NCI-H1105 treated with DMSO at 0.1 percent for 48 hours (cell line): ENCODE measurements at places on chromosomes 12 and 14.
A peak's percentile ranks its signal among the peaks of the same experiment; 100 is the strongest.

GRCh38 chr14:35331605-35332516 lies 39.7 kb downstream of the PSMA6 start:
- no peak for DNase-seq

DNA sequence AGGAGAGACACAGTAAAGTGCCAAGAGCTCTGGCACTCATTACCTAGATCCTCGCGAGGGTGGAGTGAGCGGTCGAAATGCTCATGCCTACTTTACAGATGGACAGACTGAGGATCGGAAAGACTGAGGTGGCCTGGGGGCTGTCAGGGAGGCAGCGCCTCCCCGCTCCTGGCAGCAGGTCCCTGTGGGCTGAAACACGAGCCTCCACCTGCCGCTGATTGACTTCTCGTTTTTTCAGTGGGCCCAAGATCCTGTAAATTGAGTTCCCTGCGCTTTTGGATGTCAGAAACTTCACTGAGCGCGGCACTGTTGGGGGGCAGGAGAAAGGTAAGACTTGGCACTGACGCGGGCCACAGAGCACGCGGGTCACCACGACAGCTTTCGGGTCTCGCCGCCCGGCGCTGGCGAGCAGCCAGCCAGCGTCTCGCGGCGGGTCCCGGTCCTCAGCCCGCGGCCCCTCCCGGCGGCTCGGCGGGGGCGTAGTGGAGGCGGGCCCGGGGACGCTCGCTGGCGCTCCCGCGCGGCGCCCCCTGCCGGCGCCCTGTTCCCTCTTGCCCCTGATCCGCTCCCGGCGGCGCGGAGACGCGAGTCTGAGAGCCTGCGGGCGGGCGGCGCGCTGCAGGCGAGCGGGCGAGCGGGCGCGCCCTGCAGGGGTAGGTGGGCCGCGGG lies 552 bp upstream of the SCN8A start:
- peak; percentile 66 for DNase-seq

DNA sequence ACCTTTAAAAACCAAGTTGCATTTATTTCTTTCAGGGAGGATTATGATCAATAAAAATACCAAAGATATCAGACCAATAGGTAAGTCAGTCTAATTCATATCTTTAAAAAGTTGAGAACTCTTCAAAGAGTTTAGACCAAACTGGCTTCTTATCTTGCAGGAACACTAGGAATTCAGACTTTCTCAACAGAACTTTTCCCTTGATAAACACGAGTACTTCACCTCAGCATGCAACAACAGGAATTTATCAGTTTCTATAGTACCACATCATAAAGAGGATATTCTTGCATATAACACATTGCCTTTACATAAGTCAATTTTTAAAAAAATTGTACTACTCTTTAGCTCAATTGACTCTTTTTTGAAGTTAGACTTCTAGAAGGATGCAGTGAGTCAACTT lies 68.2 kb downstream of the DNAI7 start:
- DNase-seq, result no peak

GRCh38 chr12:139585-139984 lies 73.0 kb downstream of the IQSEC3 start:
- DNase-seq, result no peak

DNA sequence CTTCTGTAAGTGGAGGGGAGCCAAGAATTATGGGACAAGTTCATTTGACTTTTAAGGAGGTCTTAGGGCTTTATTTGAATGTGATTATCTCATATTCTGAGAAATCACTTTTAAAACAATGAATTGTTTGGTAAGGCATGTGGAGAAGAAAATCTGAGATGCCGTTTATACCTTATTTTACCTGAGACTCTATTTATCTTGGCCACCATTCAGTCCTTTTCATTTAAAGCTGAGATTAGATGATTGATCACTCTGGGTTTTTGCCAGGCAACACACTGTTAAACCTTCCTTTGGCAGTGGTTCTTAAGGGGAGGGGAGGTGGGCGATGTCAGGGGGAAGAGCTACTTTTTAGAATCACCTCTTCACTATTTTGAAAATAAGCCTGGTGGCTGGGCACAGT lies 11.4 kb downstream of the CAND1 start:
- DNase-seq, result no peak

DNA sequence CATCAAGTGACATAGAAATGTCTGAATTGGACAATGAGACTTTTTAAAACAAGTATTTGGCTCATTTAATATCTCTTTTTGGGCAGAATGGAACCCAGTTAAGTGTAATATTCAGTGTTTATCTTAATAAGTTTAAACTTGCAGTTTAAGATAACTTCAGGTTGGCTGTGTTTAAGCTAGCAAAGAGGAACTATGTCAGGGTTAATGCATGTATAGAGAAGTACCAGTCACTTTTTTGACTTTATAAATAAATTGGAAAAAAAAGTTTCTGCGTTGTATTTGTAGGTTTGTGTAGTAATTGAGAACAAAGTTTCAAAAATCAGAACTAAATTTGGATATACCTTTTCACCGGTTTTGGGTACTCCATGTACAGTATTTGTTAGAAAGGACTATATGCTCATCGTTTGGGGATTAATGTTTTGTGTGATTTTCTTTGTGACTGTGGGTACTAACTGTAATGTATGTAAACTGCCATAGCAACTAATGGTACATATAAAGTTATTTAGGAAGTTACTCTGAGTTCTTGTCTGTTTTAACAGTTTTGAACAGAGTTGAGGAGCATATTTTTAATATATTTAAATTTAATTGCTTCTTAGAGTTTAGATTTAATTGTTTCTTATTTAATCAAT lies 4.5 kb downstream of the HMGA2 start:
- no peak for DNase-seq

- no peak for DNase-seq
Measured at GRCh38 chr14:61566537-61567225, 128.6 kb upstream of the HIF1A start.

- no peak for DNase-seq
Measured at GRCh38 chr12:100433701-100434100, 40.0 kb upstream of the NR1H4 start.
